ENCODE measurements at places on chromosomes 7 and 10.

DNA sequence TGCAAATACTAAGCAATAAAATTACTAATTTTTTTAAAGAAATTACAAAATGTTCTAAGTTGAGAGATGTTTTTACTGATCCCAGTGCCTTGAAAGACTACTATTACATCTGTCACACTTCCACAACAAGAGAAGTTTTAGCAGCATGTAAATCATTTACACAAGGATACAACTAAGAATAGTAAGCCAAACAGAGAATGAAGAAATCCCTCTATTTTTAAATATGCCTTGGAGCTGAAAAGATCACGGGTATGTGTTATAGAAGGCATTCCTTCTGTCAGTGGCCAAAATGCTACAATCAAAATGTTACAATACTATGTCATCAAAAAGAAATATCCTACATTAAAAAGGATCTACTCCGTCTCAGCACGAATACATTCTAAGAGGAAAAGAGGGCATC is 52.6 kb downstream of the LARP4B start:
- no peak for DNase-seq

DNA sequence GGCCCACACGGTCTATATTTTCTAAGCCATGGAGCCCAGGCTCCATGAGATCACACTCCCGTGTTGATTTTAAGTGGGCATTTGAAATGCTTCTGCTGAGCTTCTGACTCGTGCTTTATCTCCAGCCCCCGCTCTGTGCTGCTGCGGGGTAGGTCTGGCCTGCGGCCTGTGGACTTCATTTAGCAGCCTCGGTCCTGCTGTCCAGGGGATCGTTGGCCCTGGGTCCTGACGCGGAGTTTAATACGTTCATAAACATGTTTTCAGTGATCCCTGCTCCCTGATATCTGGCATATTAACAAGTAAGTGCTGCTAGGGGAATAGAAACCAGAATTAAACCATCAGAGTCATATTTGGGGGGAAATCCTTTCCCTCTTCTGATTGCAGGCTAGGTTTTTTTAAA is 540.3 kb upstream of the MGMT start:
- DNase-seq: no peak

GRCh38 chr10:91042069-91042468 is 121.2 kb upstream of the ANKRD1 start:
- DNase-seq: no peak

GRCh38 chr10:116611153-116611545 is 9.6 kb upstream of the PNLIPRP2 start:
- no peak for DNase-seq

DNA sequence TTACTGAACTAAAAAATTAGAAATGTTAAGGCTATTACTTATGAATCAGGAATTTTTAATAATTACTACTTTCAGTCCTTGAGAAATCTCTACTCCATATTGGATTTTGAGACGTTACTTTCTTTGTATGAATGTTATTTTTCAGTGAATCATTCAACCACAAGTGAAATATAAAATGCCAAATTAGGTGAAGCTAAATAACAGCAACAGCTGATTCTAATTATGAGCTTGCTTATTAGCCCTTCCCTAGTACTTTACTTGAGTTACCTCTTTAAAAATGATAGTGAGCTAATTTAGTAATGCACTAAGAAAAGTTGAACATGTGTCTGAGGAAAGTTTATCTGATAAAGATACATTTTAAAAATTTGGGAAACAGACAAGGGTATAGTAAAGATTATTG is 51.4 kb downstream of the PCGF5 start:
- DNase-seq: no peak

GRCh38 chr10:27908231-27908630 is 90.6 kb downstream of the ODAD2 start:
- no peak for DNase-seq

GRCh38 chr10:115849197-115849596 is 423.8 kb downstream of the GFRA1 start:
- DNase-seq: no peak

- DNase-seq: no peak
Observed at GRCh38 chr7:81441750-81442149, 328.1 kb downstream of the HGF start.

- DNase-seq: no peak
Observed at GRCh38 chr7:44080118-44080517, 2.2 kb downstream of the POLM start.

DNA sequence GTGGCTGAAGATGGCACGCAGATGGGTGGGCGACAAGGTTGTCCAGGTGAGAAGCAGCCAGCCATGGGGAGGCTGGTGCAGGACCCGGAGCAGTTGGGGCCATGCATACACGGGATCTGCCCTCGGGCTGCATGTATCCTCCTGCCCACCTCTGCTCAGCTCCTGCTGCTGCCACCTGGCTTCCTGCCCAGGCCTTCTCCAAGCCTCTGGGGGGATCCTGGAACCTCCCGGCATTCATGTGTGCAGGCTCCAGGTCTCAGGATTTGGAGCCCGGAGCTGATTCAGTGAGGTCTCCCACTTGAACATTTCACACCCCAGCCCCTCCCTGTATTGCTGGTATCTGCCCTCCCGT is 27.0 kb downstream of the PDGFA start:
- DNase-seq: no peak

- DNase-seq: no peak
Observed at GRCh38 chr7:157881048-157881771, 544.4 kb downstream of the DNAJB6 start.

GRCh38 chr10:70379581-70380176 is 2.7 kb downstream of the LRRC20 start:
- DNase-seq: no peak

- no peak for DNase-seq
Observed at GRCh38 chr10:5588080-5588453, 63.3 kb downstream of the CALML3 start.

GRCh38 chr7:34109936-34110780 is 204.8 kb downstream of the BMPER start:
- DNase-seq: no peak

DNA sequence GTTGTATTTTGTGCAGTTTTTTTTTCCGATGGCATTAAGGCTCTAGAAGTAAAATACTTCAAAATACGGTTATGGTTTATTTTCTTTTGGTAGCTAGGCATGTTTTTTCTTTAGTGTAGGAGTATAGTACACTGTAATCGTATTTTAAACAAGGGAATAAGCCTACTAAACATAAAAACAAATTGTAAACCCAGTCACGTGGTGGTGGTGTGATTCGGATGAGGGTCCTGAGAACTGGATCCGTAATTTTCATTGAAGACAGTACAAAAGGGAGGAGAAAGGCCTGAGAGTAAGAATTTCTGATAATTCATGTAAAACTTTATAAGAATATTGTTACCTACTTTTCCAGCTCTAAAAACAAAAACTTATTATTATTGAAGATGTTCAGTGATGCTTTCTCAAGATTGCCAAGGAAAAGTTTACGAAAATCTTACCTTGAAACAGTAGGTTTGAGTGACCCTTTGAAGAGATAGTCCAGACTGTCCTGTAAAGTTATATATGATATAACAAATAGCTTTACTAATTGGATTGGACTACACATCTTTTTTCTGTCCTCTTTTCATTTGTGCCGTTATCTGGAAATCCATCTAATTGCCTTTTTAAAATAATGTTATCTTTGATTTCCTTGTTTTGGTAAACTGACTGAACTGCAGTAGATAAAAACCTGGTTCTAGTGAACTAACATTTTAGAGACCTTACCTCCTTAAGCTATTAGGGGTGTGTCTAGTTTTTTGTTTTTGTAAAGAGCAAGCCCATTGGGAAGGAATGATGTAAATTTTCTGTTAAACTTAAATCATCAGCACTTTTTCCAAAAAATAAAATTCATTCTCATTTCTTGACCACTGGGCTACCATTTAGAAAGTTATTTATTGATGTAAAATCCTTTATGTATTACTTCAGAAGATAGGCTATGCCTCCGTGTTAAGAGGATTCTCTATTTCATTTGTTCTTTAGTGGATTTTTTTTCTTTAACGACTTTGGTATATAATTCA is 1.0 kb upstream of the PBLD start:
- DNase-seq: no peak

DNA sequence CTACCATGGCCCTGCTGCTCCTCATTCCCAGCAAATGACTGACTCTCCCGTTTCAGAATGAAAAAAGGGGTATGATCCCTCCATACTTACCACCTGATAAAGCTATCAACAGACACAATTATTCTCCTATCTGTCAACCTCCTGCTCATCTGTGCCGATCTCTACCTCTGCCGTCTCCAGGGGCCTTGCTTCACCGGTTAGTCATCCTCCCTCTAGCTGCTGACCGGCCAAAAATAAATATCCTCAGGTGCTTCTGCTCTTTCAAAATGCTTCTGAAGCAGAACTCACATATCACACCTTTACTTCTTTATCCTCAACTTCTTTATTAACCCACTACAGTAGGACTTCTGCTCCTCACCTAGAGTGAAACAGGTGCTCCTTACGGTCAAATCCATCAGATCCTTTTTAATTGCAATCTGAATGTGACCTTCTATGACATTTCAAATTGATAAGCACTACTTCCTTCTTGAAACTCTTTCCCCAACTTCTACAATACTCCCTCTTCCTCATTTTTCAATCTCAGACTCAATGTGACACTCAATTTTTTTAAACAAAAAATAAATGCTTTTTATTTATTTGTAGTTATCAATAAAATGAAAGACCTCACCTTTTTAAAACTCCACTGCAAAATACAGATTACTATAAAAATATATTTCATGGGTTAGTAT is 63.2 kb downstream of the LMBR1 start:
- no peak for DNase-seq

GRCh38 chr7:40429826-40430225 is 295.0 kb downstream of the SUGCT start:
- no peak for DNase-seq

DNA sequence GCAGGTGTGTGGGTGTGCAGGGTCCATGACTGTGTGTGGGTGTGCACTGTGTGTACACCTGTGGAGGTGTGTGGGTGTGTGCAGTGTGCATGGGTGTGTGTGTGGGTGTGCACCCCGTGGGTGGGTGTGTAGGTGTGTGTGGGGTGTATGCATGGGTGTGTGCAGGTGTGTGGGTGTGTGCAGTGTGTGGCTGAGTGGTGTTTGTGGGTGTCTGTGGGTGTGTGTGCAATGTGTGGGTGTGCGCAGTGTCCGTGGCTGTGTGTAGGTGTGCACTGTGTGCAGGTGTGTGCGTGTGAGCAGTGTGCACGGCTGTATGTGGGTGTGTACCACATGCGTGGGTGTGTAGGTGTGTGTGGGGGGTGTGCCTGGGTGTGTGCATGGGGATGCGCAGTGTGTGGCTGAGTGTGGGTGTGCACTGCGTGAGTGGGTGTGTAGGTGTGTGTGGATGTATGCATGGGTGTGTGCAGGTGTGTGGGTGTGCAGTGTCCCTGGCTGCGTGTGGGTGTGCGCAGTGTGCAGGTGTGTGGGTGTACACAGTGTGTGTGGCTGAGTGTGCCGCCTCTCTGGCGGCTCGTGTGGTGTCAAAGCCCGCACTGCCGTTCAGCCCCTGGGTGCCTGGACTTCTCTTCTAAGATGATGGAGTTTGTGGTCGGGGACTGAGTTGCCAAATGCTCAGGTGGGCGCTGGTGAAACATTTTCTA is 208.3 kb downstream of the DNAJB6 start:
- DNase-seq: no peak

DNA sequence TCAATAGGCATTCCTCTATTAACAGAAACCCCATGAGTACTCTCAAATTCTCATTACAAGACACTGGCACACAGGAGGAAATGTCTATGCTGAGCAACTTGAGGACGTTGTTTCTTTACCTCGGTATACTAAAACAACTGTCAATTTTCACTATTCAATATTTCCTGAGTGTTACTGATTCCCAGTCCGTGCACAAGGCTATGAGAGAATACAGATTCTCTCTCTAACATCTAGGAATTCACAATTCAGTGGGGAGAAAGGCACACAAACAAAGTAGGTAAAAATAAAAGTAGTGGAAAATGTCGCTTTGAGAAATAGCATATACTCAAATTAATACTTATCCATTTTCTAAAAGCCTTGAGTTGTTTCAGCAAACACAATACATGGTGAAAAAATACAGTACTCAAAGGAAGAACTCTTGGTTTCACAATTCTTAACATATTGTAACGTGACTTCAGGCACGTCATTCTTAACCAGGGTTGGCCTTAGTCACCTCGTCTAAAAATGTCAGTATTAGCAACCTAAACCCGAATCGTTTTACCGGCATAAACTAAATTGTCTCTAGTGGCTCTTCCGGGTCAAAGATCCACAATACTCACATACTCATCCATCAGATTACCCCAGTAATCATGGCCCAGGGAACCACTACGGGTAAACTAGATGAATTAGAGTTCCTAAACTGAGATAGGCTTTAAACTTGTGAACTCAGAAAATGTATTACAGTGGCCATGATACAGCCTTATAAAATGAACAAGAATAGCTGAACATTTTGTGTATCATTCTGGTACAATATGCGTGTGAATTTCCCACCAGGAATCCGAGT is 1.5 kb downstream of the IPMK start:
- DNase-seq: peak; percentile 52

DNA sequence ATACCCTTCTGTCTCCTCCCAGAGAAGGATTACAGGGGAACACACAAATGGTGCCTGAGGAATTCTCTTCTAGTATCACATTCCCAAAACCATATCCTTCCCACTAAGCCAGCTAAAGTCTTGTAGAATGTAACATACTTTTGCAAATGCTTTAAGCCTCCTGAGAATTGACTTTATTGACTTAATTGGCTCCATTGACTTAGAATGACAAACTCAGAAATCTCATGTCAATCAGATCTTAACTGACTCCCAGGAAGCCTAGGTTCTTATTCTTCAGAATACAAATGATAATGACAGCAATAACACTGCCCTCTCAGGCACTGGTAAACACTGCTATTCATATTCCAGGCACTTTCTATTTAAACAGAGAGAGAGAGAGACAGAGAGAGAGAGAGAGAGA is 356.9 kb upstream of the PRKCQ start:
- no peak for DNase-seq

- no peak for DNase-seq
Observed at GRCh38 chr10:3825862-3826351, 40.9 kb upstream of the KLF6 start.

GRCh38 chr10:119893845-119894427 is 1.4 kb downstream of the SEC23IP start:
- DNase-seq: no peak

- DNase-seq: peak; percentile 96
Observed at GRCh38 chr10:110871298-110872084, at the start of gene PDCD4. Gene PDCD4 (plus strand): TSS chr10:110871928. CDS start chr10:110876028, 4,100 bp downstream.

DNA sequence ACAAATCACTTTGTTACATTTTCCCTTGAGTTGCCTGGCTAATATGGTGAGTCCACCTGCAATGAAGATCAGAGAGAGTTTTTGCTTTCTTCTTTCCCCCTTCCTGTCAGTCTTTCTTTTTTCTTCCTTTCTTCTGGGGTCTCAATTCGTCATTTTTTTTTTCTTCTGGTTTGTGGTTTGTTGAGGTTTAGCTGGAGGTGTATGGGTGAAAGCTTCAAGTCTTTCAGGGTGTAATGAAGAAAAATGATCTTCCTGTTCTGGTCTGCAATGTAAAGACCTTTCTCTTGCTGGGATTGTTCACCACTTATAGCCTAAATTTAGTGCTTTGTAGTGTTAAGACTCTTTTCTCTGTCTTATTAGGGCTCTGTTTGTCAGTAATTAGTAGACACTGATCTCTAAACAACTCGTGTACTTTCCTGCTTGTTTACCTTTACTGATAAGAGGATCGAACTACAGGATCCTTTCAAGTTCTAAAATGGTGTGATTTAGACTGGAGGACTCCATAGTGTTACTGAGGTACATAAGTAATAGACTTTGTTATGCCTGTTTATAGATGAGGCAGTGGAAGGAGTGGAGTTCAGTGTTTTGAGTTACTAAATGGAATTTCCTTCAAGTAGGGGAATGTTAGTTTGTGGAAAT is 129.1 kb downstream of the SUGCT start:
- no peak for DNase-seq

GRCh38 chr7:104341546-104341945 is 13.1 kb downstream of the LHFPL3 start:
- DNase-seq: no peak

Data from CD4-positive, alpha-beta T cell treated with Interleukin-21 for 1 hour (primary cell).